Fibroblast of skin of left quadriceps (primary cell): ENCODE measurements at places on chromosomes 3 and 15.
A peak's percentile ranks its signal among the peaks of the same experiment; 100 is the strongest.

DNA sequence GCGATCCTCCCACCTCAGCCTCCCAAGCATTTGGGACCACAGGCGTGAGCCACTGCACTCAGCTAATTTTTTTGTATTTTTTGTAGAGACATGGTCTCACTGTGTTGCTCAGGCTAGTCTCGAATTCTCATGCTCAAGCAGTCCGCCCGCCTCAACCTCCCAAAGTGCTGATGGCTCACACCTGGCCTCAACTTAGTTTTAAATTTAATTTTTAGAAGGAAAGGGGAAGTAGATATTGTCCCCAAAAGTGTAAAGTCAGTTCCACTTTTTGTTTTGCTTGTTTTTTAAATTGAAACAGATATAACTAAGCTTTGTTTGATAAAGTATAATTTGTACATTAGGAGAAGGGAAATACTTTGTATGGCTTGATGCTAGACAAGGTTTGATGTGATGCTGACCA is 31.3 kb upstream of the NFKBIZ start:
- no peak for DNase-seq

DNA sequence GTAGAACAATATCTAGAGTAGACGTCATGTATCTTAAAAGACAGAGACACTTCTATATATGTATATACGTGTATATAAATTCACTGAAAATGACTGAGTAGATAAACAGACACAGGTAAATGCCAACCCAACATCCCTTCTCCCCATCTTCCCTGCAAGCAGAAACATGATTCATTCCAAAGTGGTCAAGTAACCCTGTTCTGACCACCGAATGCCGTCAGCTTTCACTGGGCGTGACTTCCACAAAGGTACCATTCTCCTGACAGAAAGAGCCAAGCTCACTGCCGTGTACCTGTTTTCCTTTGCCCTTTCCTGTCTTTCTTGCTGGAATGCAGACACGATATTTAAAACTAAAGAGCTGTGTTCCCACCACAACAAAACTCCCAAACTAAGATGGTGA is 76.7 kb downstream of the TAFA4 start:
- no peak for DNase-seq

DNA sequence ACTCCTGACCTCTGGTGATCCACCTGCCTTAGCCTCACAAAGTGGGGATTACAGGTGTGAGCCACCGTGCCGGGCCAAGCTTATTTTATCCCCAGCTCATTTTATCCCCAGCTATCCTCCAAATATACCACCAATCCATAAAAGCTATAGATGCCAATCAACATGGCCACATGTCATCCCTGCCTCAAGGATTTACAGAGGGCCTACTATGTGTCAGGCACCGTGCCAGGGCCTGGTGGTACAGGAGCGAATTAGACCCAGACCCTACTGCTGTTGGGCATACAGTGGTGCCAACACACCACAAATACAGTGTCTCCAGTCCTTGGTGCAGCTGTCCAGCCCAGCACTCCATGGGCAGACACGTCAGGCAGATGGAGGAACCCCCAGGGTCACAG is 73.4 kb downstream of the SCN5A start:
- no peak for DNase-seq

- DNase-seq, result peak; percentile 5
Measured at GRCh38 chr3:25783661-25784512, 644 bp upstream of the NGLY1 start.

GRCh38 chr3:4351164-4351855 is 48.1 kb downstream of the SETMAR start:
- no peak for DNase-seq

- DNase-seq, result peak; percentile 18
Measured at GRCh38 chr15:23647421-23648370, at the start of gene MAGEL2. TSS of gene MAGEL2 (minus strand) at chr15:23647867. CDS start at chr15:23647742, 125 bp downstream.

GRCh38 chr3:183328164-183328563 is 75.1 kb downstream of the B3GNT5 start:
- DNase-seq, result no peak

DNA sequence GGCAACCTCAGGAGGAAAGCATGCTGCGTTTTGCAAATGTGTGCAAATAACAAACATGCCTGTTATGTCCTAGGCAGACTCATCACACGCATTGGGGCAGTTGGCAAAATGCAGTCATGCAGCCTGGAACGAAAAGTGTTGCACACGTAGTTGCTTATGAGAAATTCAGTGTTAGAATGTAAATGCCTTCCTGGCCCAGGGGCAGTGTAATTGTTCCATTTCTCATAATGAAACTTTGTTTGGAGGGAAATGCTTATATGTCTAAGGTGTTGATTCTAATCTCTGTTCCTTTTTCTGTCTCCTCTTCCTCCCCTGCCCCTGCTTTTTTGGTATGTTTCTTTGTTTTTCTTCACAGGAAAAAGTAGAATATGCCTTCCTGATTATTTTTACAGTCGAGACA is 156.0 kb downstream of the CACNA1D start:
- no peak for DNase-seq

- DNase-seq, result no peak
Measured at GRCh38 chr3:83953417-83954089, 1005.2 kb upstream of the CADM2 start.
